ENCODE measurements at places on chromosomes 12 and 14.

- H3K4me3 ChIP-seq = no peak overlapping the region
- H3K27ac ChIP-seq = no peak overlapping the region
- no peaks in the 10 kb centered on the region for H3K27me3 ChIP-seq
- H3K4me1 ChIP-seq = peaks cover 14% of the 10 kb centered on the region
Measured at GRCh38 chr14:91119556-91120311, 5.9 kb downstream of the DGLUCY start.

GRCh38 chr12:95118788-95119179 lies 45.4 kb upstream of the NR2C1 start:
- H3K4me1 ChIP-seq = peaks cover 6% of the 10 kb centered on the region
- no peak overlapping the region for H3K27ac ChIP-seq
- no peaks in the 10 kb centered on the region for H3K36me3 ChIP-seq
- no peaks in the 10 kb centered on the region for H3K27me3 ChIP-seq

- peaks cover 43% of the 10 kb centered on the region for H3K27me3 ChIP-seq
- H3K27ac ChIP-seq = no peak overlapping the region
- no peak for DNase-seq
- H3K36me3 ChIP-seq = no peaks in the 10 kb centered on the region
Measured at GRCh38 chr12:112998987-112999767, 20.9 kb downstream of the OAS2 start.

GRCh38 chr12:6766651-6767349 lies 637 bp downstream of the PTMS start:
- peaks cover 77% of the 10 kb centered on the region for H3K4me1 ChIP-seq
- peak; percentile 66 for DNase-seq
- peaks cover 11% of the 10 kb centered on the region for H3K36me3 ChIP-seq

GRCh38 chr12:6563448-6564050 lies 4.5 kb downstream of the NOP2 start:
- peaks cover 40% of the 10 kb centered on the region for H3K36me3 ChIP-seq
- H3K27ac ChIP-seq = no peak overlapping the region
- peaks cover 2% of the 10 kb centered on the region for H3K27me3 ChIP-seq
- H3K4me3 ChIP-seq = peak overlapping the region; percentile 81
- peaks cover 25% of the 10 kb centered on the region for H3K4me1 ChIP-seq
- peak; percentile 72 for DNase-seq
